NCI-H2081 (cell line): ENCODE measurements at places on chromosomes 7 and 10.

DNA sequence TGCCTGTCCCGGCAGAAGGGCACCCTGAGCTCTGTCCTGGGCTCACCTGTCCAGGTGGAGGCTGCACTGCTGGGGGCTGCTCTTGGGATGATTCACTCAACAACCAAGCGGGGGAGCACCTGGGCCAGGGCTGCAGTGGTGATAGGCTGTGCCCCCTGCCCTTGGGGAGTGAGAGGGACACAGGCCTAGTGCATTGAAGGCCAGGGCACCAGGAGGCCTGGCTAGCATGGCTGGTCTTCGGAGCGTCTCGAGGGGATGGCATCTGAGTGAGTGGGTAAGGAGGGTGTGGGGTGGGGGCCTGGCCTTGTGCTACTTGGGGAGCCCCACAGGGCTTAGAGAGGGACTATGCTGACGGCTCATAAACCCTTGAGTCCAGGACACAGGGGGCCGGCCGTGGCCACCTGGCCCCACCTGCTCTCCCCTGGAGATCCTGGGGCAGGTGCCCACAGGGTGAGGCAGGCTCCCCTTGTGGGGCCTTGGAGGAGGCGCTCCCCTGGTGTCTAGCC is 3.1 kb downstream of the PWWP2B start:
- DNase-seq, result no peak

- no peak for DNase-seq
Observed at GRCh38 chr10:46522295-46523118, 34.0 kb downstream of the GPRIN2 start.

DNA sequence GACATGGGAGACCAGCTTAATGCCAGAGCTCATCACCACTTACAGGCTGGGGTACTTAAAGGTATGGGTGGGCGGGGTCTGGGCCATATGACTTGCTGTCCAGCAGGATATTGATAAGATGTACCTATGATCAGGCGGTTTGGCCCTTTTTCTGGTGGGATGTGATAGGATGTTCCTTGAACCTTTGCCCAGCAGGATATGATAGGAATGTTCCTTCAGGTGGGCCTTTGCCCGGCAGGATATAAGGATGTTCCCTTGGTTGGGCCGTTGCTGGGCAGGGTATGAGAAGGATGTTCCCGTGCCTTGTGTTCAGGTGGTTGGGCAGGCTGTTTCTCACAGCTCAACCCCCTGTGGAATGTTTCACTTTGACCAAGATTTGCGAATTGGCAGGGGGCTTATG is 187.2 kb upstream of the CXCL12 start:
- DNase-seq, result no peak

DNA sequence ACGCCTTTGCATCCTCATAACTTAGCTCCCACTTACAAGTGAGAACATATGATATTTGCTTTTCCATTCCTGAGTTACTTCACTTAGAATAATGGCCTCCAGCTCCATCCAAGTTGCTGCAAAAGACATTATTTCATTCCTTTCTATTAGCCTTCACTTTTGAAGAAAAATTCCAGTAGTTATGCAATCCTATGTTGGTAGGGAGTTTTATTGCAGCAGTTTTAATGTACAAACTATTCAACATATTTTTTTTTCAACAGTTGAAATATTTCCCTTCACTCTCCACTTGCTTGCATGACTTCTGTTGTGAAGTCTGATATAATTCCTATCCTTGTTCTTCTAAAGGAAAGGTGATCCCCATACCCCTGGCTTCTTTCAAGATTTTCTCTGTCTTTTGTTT is 27.3 kb upstream of the ARHGAP22 start:
- no peak for DNase-seq

- DNase-seq, result no peak
Observed at GRCh38 chr7:52569151-52569550, 466.3 kb upstream of the POM121L12 start.
